ENCODE measurements at places on chromosomes 1 and 21. TPM values are rescaled to one million over a fixed set of nuclear protein-coding genes. Genes with fewer than 3 reads are reported as not detected.

FAM177B gene
- total RNA-seq = not detected

TEX38 gene
- not detected for total RNA-seq

KLHL17 gene
- total RNA-seq = 5.0 TPM

LIN28A gene
- 0.08 TPM for total RNA-seq

FGGY gene
- total RNA-seq = 19.4 TPM

TFF3 gene
- total RNA-seq = 0.47 TPM

THEM5 gene
- total RNA-seq = not detected

ZNF648 gene
- not detected for total RNA-seq

AKR7A3 gene
- total RNA-seq = 0.15 TPM

LDLRAD1 gene
- total RNA-seq = not detected

SELE gene
- 0.45 TPM for total RNA-seq

ESRRG gene
- total RNA-seq = 0.12 TPM

AMPD1 gene
- total RNA-seq = not detected

DISP3 gene
- under 0.01 TPM for total RNA-seq

CD2 gene
- total RNA-seq = not detected

IBA57 gene
- total RNA-seq = 2.3 TPM

PEX10 gene
- total RNA-seq = 32.2 TPM

TCEA3 gene
- 32.6 TPM for total RNA-seq

Measured in smooth muscle cell of the coronary artery (primary cell).